ENCODE measurements at places on chromosomes 5 and 9.

DNA sequence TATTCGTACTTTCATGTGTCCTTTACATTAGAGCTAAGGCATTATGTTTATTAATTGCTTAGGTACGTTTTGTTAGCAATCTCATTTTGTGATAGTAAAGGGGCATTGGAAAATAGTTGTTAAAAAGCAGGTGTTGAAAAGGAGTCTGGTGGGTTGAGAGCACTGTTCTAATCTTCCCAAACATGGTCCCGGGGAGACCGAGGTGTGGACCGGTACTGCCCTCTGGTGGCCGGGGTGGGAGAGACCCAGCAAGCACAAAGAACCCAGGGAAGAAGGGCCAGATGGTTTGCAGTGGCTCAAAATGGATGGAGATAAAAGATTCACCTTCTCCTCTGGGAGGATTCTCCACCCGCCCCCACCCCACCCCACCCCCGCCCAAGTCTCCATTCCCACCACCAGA is 26.1 kb downstream of the IDNK start:
- peak; percentile 48 for DNase-seq

- no peak for DNase-seq
Measured at GRCh38 chr5:163506095-163506457, 657 bp downstream of the MAT2B start.

- no peak for DNase-seq
Measured at GRCh38 chr9:118094387-118094786, 390.2 kb downstream of the TLR4 start.

DNA sequence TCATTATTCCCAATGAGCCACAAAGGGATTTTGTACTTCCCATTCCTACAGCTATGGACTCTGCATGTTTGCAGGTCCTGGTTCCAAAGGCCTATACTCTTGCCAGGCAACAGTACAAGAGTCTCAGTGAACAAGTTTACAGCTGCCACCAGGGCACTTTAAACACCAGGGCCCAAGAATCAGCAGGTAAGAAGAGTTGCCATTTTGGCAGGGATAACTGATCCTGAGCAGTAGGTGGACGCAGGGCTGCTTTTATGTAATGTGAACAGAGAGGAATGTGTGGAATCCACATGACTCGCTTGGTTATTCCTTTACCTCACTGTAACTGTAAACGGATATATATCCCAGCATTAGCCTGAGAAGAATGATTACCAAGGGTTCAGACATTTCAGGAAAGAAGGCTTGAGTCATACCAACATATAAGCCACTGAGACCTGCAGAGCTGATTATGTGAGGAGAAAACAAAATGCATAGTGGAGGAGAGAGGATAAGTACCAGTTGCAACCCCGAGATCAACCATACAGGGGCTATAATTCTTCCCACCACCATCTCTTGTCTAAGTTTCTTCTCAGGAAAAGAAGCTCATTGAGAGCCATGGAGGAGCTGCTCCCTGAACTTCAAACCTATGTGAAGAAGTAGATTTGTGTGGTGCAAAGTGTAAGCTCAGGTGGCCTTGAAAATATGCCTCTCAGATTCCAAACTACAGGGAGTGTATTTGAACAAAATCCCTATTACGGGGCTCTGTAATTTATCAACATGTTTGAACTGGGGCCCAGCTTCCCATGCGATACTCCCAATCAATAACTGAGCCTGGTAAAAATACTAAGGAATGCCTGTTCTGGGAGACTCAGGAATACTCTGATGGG is 24.6 kb downstream of the RAPGEF6 start:
- DNase-seq: no peak

GRCh38 chr5:125683669-125684068 is 739.5 kb upstream of the GRAMD2B start:
- DNase-seq: no peak

DNA sequence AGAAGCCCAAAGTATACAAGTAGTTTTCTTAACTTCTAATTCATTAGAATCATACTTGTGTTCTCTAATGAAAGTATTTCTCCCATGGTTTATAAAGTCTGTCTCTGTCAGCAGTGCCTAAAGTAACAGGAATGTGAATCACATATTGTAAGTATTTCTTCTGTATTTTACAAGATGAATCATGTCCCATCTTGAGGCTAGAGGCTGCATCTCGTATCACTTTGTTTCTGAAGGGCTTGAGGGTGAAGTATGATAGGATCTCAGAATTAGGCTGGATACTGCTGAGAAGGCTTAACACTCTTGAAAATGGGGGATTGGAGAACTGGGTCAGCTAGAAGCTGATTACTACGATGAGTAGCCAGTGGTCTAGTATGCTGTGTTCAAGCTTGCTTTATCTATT is 242.2 kb upstream of the ACTBL2 start:
- DNase-seq: no peak

DNA sequence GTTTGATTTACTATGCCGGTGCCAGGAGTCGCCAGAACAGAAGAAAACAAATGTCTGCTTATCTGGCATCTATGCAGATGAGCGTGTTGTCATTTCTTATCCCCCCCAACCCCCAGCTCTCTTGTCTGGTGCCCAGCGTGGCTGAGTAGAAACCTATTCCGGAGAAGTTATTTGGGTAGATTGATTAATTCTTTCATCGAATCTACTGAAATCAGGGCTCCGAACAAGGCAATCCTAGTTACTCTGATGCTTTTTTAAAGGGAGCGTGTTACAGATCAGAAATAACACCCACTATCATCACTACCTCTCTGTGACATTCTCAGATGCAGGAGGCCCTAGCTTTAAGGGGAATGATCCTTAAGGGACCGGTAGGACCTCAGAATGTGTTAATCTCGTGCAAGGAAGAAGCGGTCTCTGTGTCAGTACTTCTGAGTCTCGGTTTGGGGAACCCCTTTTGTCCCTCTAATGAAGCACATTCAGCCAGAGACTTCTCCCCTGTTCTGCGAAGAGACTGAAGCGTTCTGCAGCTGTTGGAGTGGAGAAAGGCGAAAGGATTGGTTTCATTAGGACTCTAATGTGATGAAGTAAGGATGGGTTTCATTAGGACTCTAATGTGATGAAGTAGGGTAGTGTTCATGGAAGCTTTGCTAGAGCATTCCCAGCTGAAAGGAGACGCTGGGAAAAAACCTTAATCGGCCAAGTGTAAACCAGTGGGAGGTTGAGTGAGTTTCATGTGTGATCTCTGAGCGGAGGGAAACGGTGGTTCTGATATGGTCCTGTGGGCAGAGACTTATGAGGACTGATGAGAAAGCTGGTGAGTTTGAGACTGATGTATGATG is 1.5 kb downstream of the PIP5K1B start:
- no peak for DNase-seq

DNA sequence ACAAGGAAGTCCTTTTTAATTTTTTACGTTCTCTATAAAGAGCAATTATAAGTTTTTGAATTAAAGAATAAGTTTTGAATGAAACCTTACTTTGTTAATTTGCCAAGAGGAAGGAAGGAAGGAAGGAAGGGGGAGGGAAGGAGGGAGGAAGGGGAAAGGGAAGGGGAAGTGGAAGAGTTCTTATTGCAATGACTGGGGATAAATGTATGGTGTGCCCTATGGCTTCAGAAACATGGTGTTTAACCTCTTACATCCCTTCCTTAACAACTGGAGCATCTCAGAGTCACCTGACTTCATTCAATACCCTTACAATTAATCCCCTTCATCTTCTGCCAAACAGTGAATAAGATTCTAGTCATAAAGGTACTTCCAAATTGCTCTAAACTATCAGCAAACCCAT is 16.0 kb downstream of the CEMIP2 start:
- no peak for DNase-seq

DNA sequence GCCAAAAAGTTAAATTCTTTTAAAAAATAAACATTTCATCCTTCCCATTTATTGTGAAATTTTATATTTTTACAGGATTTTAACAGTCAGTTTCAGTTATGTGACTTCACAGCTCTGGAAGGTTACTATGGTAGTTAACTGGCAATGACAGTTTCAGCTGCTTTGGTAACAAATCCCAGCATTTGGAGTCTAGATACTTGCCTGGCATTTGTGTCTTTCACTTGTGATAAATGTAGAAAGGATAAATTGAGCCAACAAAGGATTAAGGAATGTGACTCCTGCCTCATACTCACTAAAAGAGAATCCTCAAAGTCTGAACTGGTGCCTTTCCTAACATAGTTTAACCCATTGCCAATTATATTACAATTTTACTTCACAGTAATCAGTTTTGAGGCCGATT is 315.5 kb downstream of the FER start:
- no peak for DNase-seq
